ENCODE measurements at places on chromosomes 7 and 10. TPM values are rescaled to one million over a fixed set of nuclear protein-coding genes. Genes with fewer than 3 reads are reported as not detected.

TBC1D12 gene
- total RNA-seq = 32.1 TPM

- peak; percentile 77 for DNase-seq
Observed at GRCh38 chr7:152664636-152665035, 11.3 kb downstream of the XRCC2 start.

GRCh38 chr7:40419806-40420205, 285.0 kb downstream of the SUGCT start:
- no peak for DNase-seq

DNA sequence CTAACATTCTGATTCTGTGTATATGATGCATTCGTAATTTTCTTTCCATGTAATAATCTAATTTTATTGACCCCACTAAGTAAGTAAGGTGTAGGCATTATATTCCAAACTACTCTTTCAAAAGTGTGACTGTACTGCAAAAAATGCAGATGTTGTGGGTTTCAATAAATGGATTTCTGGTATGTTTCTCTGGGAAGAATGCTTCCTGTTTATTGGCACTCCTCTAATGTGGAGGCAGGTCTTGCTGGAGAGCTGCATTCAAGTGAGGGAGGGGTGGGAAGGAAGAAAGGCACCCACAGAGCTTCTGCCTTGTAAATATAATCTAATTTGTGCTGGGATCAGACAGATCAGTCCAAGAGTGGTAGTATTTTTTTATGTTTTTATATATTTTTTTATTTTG, 23.9 kb downstream of the ST7 start:
- no peak for DNase-seq

GRCh38 chr7:124785994-124786393, 20.4 kb upstream of the GPR37 start:
- DNase-seq = no peak
